NCI-H524 treated with DMSO at 0.1 percent for 48 hours (cell line): ENCODE measurements at places on chromosomes 13 and 19.

DNA sequence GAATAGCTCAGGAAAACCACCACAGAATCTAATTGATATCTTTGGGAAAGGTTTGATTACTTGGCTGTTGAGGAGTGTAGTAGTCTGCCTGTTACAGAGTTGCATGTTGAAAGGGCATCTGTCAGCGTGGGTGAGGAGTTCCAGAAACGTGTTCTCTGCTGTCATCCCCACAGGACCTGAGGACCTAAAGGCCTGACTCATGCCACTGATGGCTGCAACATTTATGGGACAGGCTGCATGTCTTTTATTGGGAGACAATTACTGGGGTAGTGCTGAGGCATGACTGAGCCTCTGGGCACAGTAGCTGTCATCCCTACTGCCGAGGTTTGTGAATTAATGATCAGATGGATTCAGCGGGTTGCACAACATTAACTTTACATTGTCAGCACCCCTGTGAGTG, 525.9 kb downstream of the GPC6 start:
- DNase-seq: no peak

DNA sequence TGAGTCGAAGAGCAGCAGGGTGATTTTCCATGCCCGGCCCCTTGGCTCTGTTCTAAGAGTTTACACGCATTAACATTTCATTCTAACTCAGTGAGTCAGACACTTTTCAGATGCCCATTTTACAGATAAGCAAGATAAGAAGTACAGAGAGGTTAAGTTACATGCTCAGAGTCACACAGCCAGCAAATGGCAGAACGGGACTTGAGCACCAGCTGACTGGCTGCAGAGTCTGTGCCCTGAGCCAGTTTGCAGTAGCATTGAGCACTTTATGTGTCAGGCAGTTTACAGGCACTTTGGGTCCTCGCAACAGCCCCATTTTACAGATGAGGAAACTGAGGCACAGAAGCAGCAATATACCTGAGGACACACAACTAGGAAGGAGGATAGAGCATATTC, 19.0 kb downstream of the CCDC8 start:
- DNase-seq: no peak

DNA sequence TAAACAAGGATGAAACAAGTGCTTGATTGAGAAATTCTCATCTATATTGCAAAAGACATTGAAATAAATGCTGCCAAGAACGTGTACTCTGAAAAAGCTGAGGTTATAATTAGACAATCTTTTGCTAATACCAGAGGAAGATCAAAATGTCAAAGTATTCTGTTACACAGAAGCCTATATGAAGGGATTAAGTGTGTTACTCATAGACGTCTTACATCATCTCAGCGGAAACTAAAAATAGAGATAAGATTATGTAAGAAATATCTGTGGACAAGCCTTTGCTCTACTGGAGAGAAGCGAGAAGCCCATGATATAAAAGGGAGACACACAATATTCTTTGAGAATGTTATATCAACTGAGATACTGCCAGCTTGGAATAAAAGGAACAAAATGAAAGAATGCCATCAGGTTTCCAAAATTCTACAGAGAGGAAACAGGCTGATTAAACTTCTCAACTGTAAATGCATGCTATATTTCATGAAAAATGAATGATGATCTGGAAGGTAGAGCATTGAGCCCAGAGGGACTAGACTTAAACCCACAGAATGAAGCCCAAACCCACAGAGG, 699.0 kb downstream of the GPC5 start:
- no peak for DNase-seq

- DNase-seq: no peak
These were observed 5.3 kb upstream of the PSG7 start for GRCh38 chr19:42942187-42942789.

- no peak for DNase-seq
These were observed 89.3 kb downstream of the SPACA7 start for GRCh38 chr13:112465251-112466131.

DNA sequence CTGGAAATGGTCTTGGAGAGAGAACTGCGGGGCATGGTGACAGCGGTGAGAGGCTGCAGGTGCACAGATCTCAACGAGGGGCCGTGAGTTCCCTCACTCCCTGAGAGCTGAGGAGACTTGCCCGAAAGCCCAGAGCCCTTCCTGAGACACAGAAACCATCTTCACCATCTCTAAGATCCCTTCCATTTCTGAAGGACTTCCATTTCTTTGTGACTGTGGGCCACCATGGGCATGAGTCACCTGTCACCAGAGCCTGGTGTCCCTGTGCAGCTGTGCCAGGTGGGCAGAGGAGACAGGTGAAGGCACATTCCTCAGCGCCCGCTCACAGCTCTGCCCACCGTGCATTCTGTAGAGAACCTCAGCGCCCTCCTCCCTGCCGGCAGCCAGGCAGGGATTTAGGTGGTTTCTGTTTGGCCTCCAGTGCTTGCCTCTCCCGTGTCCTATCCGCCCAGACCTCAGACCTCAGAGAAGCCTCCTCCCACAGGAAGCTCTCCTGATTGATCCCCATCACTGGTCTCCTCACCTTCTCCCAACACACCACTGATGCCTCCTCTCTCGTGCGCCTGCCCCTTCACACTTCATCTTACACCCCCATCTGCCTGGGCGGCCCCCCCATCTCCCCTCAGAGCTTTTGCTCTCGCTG, 24.2 kb downstream of the SH3GL1 start:
- DNase-seq: no peak

DNA sequence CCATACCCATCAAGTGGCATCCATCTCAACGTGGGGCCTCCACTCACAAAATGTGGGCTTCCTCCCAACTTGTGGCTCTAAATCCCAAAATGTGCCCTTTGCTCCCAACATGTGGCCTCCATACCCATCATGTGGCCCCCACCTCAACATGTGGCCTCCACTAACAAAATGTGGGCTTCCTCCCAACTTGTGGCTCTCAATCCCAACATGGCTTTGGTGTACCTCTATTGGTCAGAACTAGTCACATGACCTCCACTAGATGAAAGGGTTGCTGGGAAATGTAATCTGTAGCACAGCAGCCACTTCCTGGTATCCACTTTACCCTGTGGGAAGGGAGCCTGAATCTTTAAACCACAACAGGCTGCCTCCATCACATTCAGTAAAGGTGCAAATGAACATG, 10.1 kb upstream of the ACER1 start:
- no peak for DNase-seq

- DNase-seq: no peak
These were observed 207.9 kb downstream of the LMO7 start for GRCh38 chr13:75843991-75844390.

DNA sequence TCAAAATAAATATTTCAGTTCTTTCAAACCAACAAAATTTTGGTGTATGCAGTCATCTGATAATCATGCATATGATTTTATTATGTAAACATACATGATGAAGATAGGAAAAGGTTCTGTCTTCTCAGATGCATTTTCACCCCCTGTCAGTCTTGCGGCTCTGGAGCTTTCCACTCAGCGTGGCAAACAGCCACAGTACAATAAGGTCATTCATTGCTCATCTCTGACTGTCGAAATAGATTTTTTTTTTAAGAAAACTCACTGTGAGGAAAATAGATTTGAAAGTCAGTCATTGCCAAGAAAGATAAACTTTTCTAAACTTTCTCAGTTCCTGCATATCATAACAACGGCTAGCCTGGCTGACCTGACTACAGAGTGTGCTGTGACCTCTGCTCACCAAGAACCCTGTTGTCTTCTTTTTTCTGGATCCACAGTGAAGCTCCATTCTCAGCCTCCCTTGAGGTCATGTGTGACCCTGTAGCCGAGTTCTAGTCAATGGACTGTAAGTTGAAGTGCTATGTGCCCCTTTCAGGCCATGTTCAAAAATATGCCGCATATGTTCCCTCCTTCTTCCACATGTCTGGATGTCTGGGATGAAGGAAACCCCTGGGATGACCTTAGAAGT, 519.6 kb downstream of the KLF5 start:
- no peak for DNase-seq
